ENCODE measurements at places on chromosomes 7 and 10.

- peak; percentile 43 for ATAC-seq
Measured at GRCh38 chr7:19144661-19145433, at the start of gene FERD3L. Gene FERD3L, minus strand, starts transcription at chr7:19145421. Its CDS starts 59 bp downstream, at chr7:19145362.

DNA sequence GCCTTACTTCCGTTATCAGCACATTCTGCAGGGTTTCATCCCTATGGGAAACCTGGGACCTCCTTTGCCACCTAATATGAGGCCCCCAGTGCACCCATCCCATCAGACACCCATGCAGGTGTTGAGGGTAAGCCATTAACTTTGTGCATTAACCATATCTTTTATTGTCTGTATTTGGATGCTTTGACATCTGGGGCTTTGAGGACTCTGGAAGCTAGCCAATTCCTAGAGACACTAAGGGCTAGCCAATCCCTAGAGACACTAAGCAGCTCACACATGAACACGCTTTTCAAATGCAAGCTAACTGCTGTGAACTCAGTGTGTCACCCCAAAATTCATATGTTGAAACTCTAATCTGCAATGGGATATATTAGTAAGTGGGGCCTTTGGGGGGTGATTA, 272.5 kb upstream of the COBL start:
- ATAC-seq, result no peak

GRCh38 chr10:102801978-102802377, 35.2 kb downstream of the CYP17A1 start:
- ATAC-seq, result no peak

- no peak for ATAC-seq
Measured at GRCh38 chr7:2059964-2060700, 172.6 kb downstream of the MAD1L1 start.

DNA sequence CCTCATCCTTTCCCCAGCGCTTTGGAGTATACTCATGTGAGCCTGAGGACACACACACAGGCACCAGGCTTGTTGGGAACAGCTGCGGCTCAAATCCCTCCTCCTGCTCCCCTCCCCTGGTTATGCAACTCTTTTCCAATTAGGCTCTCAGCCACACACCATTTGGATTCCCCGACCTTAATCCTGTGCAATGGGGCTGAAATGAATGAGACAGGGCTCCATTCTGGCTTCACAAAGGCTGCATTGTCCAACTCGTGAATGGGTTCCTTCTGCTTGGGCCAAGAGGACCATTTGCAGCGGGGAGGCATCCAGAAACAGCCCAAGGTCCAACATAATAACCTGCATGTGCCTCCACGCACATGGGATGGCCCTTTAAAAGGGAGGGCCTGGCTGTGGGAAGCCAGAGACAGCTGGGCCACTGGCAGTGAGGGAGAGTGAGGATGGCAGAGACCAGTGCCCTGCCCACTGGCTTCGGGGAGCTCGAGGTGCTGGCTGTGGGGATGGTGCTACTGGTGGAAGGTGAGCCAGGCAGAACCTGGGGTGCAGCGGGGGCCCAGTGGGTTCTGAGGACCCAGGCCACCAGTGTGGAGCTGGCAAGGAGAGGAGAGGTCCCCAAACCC, at the start of gene RGR:
RGR (plus strand) TSS at position 403 of the 620 bp plus-strand sequence; CDS start at position 441, 38 bp downstream.
- ATAC-seq, result no peak

- ATAC-seq, result no peak
Measured at GRCh38 chr7:107501593-107501992, 31.7 kb downstream of the GPR22 start.

All from stimulated activated memory B cell treated with anti-CD40 and anti-IgM and Interleukin-4, amounts not matched to agents 10 μg/mL and 1 μg/mL and 100 μg/mL, for 72 hours (primary cell).